ENCODE measurements at places on chromosomes 6 and 20. TPM values are rescaled to one million over a fixed set of nuclear protein-coding genes. Genes with fewer than 3 reads are reported as not detected.

The ADTRP gene
- polyA plus RNA-seq = 1.2 TPM

GRCh38 chr6:168130168-168130696, 51.2 kb upstream of the FRMD1 start:
- DNase-seq = no peak

The VGLL2 gene
- polyA plus RNA-seq = not detected

GRCh38 chr20:34200023-34200422, 41.2 kb upstream of the ASIP start:
- DNase-seq = no peak

The KCNG1 gene
- 4.3 TPM for polyA plus RNA-seq

DNA sequence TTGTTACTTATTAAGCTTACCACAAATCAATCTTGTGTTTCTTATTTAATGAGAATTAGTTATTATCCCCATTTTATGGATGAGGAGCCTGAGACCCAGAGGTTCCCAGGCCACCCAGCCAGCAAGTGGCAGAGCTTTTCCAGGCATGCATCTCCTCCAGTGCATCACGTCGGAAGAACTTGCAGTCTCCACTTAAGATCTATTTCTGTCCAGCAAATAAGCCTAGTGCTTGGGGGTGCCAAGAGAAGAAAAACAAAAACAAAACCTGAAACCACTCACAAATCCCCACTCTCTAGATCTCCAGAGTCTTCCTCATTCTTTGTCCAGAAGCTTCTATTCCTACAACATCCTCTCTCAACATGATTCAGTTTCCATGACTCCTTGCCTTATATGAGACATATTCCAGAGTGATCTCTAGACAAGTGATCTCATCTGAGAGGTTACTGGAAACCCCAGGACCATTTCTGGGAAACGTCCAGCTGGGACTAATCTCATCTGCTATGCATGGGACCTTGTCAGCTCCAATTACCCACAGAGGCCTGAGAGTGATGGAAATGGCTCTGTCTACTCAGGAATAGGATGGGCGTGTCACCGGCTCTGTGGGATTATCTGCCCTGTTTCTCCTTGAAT, 4.1 kb downstream of the GUCA1B start:
- DNase-seq = no peak

The LCA5 gene
- 11.0 TPM for polyA plus RNA-seq

Measured in left kidney (tissue), 8 donors.